Dorsolateral prefrontal cortex (tissue), 122 donors: ENCODE measurements at places on chromosomes 1 and 21. TPM values are rescaled to one million over a fixed set of nuclear protein-coding genes. Genes with fewer than 3 reads are reported as not detected.

The UMODL1 gene
- total RNA-seq: 0.46 TPM

The DTL gene
- 0.30 TPM for total RNA-seq

The TLR5 gene
- 2.6 TPM for total RNA-seq

The HNRNPCL1 gene
- not detected for total RNA-seq
